ENCODE measurements at places on chromosomes 3 and 15.
A peak's percentile ranks its signal among the peaks of the same experiment; 100 is the strongest.

GRCh38 chr3:18951333-18951732 lies 197.0 kb upstream of the KCNH8 start:
- no peak for DNase-seq

GRCh38 chr15:31216215-31216911 lies 110.3 kb upstream of the KLF13 start:
- peak; percentile 77 for DNase-seq

- peak; percentile 77 for DNase-seq
These were observed 36.7 kb upstream of the NDUFB4 start for GRCh38 chr3:120559242-120560061.

- DNase-seq: no peak
These were observed 37.1 kb upstream of the TSC22D2 start for GRCh38 chr3:150370999-150371398.

- DNase-seq: no peak
These were observed 19.9 kb downstream of the CYP8B1 start for GRCh38 chr3:42855547-42856380.

DNA sequence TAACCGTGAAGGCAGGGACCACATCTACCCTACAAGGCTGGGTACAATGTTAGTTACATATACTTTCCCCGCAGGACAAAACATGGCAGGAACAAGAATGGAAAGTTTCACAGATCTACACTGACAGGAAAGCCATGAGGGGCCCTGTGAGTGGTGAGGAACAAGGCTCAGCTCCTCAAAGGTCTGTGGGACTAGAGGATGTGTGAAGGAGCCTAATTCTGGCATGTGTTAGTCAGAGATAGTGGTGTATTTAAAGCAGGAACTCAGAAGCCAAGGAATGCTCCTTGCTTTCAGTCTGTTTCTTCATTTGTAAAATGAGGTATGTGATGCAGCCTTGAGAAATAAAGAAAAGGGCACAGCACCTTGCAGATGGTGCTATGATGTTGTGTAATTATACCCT lies 25.1 kb downstream of the ETV5 start:
- DNase-seq: no peak
